Stimulated activated CD4-positive, alpha-beta T cell treated with anti-CD3 and anti-CD28 coated beads, Interleukin-2, amount 100 ng/mL, for 24 hours (primary cell): ENCODE measurements at places on chromosomes 4 and X.

GRCh38 chrX:95076449-95076848, 1402.4 kb downstream of the FAM133A start:
- no peak for DNase-seq

GRCh38 chrX:1700757-1701156, 85.9 kb downstream of the ASMT start:
- DNase-seq, result no peak

DNA sequence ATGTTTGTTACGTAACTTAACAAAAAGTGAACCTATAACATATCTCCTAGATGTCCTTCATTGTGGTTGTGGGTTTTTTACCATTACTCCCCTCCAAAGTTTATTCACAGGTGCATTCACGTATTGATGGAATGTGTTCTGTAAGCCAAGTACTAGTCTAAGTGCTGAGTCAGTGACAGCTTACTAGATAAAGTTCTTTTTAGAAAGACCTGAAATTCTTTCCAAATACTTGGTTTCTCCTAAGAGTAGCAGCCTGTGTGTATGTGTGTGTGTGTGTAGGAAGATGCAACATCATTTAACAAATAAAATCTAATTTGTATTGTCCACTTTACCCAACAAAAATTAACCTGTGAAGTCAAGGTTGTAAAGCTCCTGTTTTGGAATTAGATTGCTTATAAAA, 22.1 kb downstream of the NAP1L5 start:
- DNase-seq, result no peak

GRCh38 chr4:185893500-185893899, 81.5 kb upstream of the SORBS2 start:
- no peak for DNase-seq

GRCh38 chr4:52250154-52250553, 199.1 kb downstream of the SPATA18 start:
- DNase-seq, result no peak

GRCh38 chrX:29478336-29479069, 736.9 kb upstream of the MAGEB2 start:
- no peak for DNase-seq

- DNase-seq, result no peak
Observed at GRCh38 chr4:2494992-2495391, 26.1 kb downstream of the RNF4 start.

DNA sequence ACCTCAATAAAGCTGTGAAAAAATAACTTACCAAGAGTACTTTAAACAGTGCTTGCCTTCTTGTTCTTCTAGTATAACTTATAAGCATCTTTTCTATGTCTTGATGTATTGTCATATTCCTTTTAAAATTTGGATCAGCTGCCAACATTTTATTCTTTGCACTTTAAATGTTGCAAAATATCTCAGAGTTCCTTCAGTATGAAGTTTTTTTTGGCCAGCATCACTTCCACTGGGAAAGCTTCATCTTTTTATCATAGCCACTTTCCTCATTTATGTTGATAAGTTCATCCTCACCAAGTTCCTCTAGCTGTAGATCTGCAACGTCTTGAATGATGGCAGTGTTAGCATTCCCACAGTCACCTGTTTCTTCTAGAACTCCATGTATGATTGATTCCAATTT, 24.2 kb downstream of the CXorf58 start:
- DNase-seq, result no peak

DNA sequence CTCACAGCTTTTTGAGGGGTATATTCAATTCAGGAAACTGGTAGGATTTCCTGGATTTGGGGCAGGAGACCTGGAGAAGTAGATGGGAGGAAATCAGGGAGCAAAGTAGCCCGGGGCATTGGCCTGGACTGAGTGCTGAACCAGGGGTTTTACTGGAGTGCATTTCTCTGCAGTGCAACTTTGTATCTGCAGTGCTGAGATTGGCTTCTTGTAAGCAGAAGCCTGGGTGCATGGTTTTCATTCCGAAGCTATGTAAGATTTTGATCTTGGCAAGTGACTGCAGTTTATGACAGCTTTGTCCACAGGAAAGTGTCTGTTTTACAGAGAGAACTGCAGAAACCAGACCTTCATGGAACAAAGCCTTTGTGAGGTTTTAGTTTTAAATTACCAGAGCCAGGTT, 158.3 kb downstream of the SPCS3 start:
- no peak for DNase-seq

DNA sequence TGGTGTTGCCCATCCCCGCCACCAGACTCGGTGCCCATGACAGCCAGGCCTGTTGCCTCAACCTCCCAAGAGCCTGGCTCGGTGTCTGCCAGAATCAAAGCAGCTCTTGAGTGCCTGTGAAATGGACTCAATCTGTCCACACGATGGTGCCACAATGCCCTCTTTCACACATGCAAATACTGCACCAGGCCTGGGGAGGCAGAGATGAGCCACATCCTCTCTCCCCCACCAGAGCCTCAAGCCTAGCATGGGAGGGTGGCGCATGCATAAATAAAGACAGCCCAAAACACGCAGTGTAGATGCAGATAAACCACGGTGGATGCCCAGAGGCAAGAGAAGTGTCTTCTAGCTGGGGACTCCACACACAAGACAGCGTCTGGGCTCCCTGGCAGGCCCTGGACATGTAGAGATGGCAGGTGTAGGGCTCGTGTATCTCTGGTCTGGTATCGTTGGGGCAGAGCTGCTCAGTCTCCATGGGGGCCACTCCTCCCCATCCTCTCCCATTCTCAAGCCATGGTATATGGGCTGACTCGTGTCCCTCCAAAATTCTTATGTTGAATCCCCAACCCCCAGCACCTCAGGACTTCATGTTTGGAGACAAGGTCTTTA, 65.6 kb downstream of the JAKMIP1 start:
- peak; percentile 10 for DNase-seq

GRCh38 chrX:44974451-44974850, 101.5 kb downstream of the KDM6A start:
- DNase-seq, result no peak
